ENCODE measurements at places on chromosomes 2 and 18.

DNA sequence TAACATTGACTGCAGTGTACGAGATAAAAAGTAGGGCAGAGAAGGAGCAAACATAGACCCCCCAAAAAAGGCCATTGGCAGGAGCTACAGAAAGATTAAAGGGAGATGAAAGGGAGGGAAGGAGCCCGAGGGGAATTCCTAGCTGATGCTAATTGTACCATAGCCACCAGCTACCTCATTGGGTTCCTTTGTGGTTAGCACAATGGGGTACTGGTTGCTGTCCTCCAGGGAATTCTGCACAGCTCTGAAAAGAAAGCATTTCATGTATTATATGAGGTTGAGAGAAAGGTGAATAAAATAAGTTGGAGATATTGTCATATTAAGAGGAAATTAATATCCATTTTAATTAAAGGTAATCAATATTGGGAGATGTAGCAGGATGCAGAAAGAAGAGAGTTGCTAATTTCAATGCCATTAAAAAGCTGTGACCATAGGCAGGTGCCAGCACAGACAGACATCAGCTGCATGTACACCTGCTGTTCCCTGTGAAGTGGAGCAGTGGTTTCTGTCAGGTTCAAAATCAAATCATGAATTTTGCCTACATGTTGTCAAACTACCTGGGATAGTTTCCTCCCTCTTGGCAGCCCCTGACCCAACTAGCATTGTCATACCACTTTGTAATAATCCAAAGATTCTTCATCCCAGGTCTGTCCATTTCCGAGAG is 185.4 kb upstream of the DLGAP1 start:
- DNase-seq, result no peak

GRCh38 chr2:165499131-165499530 is 29.6 kb downstream of the CSRNP3 start:
- no peak for DNase-seq

GRCh38 chr2:23905155-23905554 is 21.8 kb downstream of the ATAD2B start:
- DNase-seq, result no peak

- no peak for DNase-seq
These were observed 55.3 kb upstream of the CHST9 start for GRCh38 chr18:27240383-27240782.

- DNase-seq, result no peak
These were observed 323.4 kb upstream of the EPHA4 start for GRCh38 chr2:221895366-221896121.

All from MM.1S (cell line).